ENCODE measurements at places on chromosomes 4 and X.

DNA sequence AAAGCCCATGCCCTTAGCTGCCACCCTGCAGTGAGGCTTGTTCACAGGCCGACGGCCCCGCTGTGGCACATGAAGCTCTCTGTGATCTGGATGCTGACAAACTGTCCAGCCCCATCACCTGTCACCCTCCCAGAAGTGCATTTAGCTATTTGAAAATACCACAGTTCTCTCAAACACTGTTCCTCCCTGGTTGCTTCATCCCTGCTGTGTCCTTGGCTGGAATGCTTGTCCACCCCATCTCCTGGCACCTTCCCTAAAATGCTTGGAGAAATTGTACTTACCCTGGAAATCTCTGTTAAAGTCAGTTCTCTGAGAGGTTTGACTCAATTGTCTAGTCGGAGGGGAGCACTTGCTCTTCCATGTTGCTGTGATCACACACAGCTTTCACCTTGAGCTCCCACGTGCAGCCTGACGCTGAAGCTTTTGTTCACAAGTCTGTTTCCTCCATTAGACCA is 10.1 kb downstream of the SYNPO2 start:
- H3K4me3 ChIP-seq: no peak overlapping the region
- no peaks in the 10 kb centered on the region for H3K4me1 ChIP-seq
- H3K27ac ChIP-seq: no peak overlapping the region
- no peaks in the 10 kb centered on the region for H3K27me3 ChIP-seq
- DNase-seq: no peak

DNA sequence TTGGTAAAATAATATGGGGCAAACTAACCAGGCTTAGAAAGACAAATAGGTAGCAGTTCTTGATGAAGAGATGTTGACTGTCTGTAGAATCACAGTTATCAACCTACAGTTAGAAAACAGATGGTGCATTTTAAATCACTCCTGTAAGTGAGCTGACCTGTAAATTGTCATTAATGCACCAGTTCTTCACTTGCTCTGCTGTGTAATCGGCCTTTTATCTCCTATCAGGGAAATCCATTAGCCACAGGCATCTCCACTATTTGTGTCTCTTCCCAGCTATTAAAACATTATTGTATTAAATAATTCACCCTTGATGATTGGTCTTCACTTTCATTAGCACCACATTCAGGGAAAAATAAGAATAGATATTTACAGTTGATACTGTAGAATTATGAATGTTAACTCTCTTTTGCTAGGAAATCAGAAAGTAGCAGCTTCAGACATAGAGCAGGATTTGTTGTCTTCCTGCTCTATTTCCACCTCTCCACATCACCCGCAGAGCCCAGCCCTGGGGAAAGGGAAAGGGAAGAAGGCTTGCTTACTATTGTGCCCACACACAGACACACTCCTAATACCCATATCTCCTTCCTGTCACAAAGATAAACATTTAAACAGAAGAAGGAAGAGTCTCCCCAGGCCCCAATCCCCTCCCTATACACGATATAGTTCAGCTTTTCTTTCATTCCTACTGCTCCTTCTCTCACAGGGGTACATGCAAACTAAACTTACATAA is 97.1 kb downstream of the REELD1 start:
- no peaks in the 10 kb centered on the region for H3K27me3 ChIP-seq
- no peak overlapping the region for H3K4me3 ChIP-seq
- no peak for DNase-seq
- H3K36me3 ChIP-seq: no peaks in the 10 kb centered on the region

GRCh38 chr4:6126971-6127745 is 73.2 kb downstream of the JAKMIP1 start:
- H3K27me3 ChIP-seq: no peaks in the 10 kb centered on the region
- no peaks in the 10 kb centered on the region for H3K4me1 ChIP-seq
- no peak overlapping the region for H3K27ac ChIP-seq
- H3K4me3 ChIP-seq: no peak overlapping the region

GRCh38 chr4:165844161-165844560 is 28.9 kb upstream of the TLL1 start:
- H3K4me3 ChIP-seq: no peak overlapping the region
- H3K4me1 ChIP-seq: no peaks in the 10 kb centered on the region
- H3K27ac ChIP-seq: no peak overlapping the region
- no peaks in the 10 kb centered on the region for H3K36me3 ChIP-seq
- no peak for DNase-seq

DNA sequence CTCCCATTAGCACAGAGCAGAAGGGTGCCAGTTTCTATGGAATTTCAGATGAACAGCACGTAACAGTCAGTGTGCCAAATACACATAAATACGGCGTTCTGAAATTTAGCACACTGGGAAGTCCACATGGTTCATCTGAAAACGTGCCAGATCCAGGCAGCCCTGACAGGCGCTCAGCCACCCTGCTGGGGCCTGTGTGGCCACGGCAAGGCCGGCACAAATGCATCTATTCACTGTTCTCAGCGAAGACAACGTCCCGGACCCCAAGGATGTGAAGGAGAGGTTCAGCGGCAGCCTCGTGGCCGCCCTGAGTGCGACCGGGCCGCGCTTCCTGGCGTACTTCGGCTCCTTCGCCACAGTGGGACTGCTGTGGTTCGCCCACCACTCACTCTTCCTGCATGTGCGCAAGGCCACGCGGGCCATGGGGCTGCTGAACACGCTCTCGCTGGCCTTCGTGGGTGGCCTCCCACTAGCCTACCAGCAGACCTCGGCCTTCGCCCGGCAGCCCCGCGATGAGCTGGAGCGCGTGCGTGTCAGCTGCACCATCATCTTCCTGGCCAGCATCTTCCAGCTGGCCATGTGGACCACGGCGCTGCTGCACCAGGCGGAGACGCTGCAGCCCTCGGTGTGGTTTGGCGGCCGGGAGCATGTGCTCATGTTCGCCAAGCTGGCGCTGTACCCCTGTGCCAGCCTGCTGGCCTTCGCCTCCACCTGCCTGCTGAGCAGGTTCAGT is 15.6 kb downstream of the DGKQ start:
- no peaks in the 10 kb centered on the region for H3K4me1 ChIP-seq
- DNase-seq: no peak
- H3K27ac ChIP-seq: no peak overlapping the region
- H3K27me3 ChIP-seq: no peaks in the 10 kb centered on the region

DNA sequence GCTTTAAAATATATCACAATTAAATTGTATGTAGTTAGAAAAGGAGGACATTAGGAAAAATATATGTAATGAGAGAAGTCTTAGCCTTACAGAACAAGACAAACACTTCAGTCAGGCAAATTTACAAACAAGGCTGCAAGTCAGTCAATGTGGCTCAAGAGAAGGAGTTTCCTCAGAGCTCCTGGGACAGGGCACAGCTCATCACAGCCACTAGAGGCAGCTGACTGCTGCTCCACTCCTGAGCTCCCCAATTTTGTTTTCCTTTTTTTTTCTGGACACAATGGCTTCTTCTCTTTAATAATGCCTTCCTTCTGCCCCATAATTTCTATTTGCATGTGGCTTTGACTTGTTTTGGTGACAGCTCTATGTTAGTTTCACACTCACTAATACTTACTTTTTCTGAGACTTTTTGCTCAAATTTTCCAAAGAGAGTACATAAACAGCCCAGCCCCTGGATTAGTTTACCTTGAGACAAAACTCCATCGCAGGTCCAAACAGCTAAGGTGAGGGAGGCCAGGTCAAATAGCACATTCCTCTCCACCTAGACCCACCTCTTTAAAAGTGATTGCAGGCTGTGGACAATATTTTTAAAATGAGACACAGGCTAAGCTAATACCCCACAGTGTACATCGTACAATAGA is 850.4 kb upstream of the FRG1 start:
- no peak for DNase-seq
- no peaks in the 10 kb centered on the region for H3K36me3 ChIP-seq
- no peak overlapping the region for H3K27ac ChIP-seq
- H3K4me1 ChIP-seq: no peaks in the 10 kb centered on the region
- no peak overlapping the region for H3K4me3 ChIP-seq

- H3K27ac ChIP-seq: no peak overlapping the region
- H3K4me3 ChIP-seq: no peak overlapping the region
- H3K4me1 ChIP-seq: no peaks in the 10 kb centered on the region
- DNase-seq: no peak
These were observed 377.1 kb upstream of the ADGRL3 start for GRCh38 chr4:60822986-60823385.

DNA sequence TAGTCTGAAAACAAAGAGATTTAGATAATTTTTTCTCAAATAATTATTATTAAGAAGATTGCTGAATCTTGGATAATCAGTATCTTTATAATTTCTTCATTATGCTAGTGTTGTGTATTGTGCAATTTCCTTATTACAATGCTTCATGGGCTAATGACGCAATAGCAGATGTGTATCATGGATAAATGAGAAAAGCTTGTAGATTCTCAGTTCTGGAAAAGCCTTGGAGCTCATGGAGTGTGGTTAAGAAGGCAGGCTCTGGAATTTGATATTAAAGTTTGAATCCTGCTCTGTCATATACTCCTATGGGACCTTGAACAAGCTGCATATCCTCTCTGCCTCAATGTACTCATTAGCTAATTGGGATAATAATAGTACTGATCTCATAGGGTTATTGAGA is 18.9 kb upstream of the CXCL8 start:
- H3K36me3 ChIP-seq: no peaks in the 10 kb centered on the region
- no peak overlapping the region for H3K4me3 ChIP-seq
- H3K27me3 ChIP-seq: no peaks in the 10 kb centered on the region
- H3K27ac ChIP-seq: no peak overlapping the region
- H3K4me1 ChIP-seq: peaks cover 10% of the 10 kb centered on the region

GRCh38 chrX:13574600-13574999 is 5.2 kb downstream of the EGFL6 start:
- H3K4me3 ChIP-seq: no peak overlapping the region
- H3K4me1 ChIP-seq: no peaks in the 10 kb centered on the region
- no peaks in the 10 kb centered on the region for H3K36me3 ChIP-seq
- peaks cover 11% of the 10 kb centered on the region for H3K27me3 ChIP-seq
- DNase-seq: no peak

GRCh38 chrX:135931644-135932487 is 38.4 kb downstream of the SAGE1 start:
- H3K27me3 ChIP-seq: no peaks in the 10 kb centered on the region
- H3K4me3 ChIP-seq: no peak overlapping the region
- H3K27ac ChIP-seq: no peak overlapping the region
- H3K36me3 ChIP-seq: no peaks in the 10 kb centered on the region
- peak; percentile 25 for DNase-seq
